T1000 (cell line): ENCODE measurements at places on chromosomes 13 and 19.

GRCh38 chr13:76160506-76160905 lies 524.4 kb downstream of the LMO7 start:
- DNase-seq, result no peak

DNA sequence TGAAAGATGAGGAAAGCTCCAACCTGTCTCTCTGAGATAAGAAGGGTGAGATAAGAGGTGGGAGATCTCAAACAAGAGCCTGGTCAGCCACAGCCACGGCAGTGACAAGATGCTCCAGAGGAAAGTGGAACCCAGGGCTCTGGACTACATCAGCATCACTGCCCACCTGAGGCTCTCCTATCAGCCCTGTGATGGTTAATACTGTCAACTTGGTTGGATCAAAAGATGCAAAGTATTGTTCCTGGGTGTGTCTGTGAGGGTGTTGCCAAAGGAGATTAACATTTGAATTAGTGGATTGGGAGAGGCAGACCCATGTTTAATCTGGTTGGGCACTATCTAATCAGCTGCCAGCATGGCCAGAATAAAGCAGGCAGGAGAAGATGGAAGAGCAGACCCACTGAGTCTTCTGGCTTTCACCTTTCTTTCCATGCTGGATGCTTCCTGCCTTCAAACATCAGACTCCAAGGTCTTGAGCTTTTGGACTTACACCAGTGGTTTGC lies 476.6 kb upstream of the NBEA start:
- DNase-seq, result no peak

GRCh38 chr19:23882493-23882892 lies 32.2 kb upstream of the ZNF726 start:
- DNase-seq, result no peak

- no peak for DNase-seq
Measured at GRCh38 chr19:23541991-23542390, 145.0 kb downstream of the ZNF675 start.

DNA sequence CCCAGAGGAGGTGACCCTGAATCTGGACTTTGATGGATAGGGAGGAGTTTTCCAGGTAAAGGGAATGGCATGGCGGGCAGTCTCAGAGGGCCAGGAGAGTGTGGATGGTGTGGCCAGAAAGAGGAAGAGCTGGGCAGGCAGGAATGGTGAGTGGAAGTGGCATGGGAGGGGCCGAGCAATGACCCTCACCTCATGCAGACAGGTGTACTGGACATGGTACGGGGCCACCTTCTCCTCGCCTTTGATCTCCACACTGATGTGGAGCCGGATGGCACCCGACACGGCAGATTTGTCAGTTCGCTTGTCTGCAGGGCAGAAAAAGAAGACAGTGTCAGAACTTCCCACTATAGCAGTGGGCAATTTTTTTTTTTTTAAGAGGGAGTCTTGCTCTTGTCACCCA lies 45.5 kb downstream of the UNC13A start:
- DNase-seq, result no peak

DNA sequence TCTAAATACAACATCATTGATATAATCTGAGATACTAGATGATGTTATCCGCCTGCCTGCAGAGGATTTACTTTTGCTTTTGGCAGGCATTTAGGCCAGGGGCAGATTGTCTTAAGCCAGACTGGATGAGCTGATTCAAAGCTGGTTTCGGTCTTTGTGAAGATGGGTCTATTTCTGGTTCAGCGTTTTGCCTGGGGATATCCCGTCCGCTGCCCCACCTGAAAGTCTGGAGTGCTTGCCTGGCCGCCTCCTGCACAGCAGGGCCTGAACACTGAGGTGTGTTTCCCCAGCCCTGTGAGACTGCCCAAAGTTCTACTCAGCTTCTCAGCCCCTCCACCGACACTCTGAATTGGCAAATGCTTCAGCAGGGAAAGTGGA lies 149.7 kb downstream of the KATNAL1 start:
- DNase-seq, result no peak

DNA sequence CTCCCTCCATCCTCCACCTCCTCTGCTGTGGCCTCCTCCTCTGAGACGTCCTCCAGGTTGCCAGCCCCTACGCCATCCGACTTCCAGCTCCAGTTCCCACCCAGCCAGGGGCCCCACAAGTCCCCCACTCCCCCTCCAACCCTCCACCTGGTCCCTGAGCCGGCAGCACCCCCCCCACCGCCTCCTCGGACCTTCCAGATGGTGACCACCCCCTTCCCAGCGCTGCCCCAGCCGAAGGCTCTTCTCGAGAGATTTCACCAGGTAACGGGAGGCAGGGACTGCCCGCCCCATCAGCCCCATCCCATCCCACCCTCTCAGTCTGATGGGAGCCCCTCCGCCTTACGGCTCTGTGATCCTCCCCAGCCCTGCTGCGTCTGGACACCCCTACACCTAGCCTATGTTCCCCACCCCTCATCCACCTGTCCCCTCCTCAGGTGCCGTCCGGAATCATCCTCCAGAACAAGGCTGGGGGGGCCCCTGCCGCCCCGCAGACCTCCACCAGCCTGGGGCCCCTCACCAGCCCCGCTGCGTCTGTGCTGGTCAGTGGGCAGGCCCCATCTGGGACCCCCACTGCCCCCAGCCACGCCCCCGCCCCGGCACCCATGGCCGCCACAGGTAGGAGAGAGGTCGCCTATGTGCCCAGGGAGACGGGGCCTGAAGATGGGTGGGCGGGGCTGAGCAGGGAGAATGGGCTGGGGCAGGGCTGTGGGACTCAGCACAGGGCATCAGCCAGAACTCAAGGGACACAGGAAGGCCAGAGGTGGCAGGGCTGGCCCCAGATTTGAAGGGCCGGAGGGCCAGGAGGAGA lies 18.6 kb upstream of the EHD2 start:
- no peak for DNase-seq

GRCh38 chr13:77741597-77741972 lies 44.1 kb downstream of the SLAIN1 start:
- DNase-seq, result no peak
